Activated CD4-positive, alpha-beta T cell treated with anti-CD3 and anti-CD28 coated beads for 36 hours (primary cell): ENCODE measurements at places on chromosomes 4 and X.

- DNase-seq: no peak
These were observed 907 bp downstream of the LHFPL1 start for GRCh38 chrX:112678831-112679230.

GRCh38 chr4:144402176-144402575 lies 243.8 kb upstream of the HHIP start:
- DNase-seq: no peak

DNA sequence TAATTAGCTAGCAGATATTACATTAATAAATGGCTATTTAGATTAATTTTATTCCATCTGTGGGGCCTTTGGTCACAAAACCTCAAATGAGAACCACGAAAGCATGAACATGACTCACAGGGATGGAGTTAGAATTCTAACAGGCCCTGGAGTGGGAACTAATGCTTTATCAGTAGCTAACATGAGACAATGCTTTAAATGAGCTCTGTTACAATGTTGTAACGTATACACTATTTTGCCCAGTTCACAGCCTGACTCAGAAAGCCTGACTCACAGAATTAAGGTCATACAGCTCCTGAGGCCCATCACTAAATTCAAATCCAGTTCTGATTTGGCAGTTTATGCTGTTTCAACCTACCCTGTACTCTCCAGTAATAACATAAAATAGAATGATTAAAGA lies 23.2 kb downstream of the VEGFC start:
- no peak for DNase-seq

- DNase-seq: no peak
These were observed 299.5 kb downstream of the ARHGAP24 start for GRCh38 chr4:85774489-85774888.

GRCh38 chr4:3403348-3403906 lies 38.3 kb upstream of the HGFAC start:
- no peak for DNase-seq

DNA sequence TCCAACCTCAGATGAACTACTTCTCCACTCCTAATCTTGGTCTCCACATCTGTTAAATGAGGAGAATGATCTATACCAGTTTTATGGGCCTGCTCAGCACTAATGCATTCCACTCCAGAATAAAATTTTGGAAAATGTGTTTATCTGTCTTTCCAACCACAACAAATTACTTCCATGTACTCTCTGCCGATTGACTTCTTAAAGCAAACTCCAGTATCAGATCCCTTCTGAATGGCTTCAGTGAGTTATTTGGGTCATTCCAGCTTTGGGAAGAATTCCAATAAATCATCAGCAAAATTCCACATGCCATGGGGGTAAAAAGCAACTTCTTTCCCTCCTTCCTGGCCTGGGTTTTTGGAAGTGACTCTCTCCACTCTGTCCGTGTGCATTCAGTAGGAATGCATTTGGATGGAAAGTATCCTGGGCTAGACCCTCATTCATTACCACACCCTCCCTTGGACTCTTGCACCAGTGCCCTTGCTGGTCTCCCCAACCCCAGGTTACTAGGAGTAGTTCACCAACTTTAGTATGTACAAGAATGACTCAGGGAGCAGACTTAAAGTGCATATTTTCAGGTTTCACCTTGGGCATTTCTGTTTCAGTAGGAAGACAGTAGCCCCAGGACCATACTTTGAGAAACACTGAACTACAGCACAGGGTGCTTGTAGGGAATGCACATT lies 15.4 kb upstream of the ADH6 start:
- DNase-seq: no peak

- no peak for DNase-seq
These were observed 782 bp downstream of the PITX2 start for GRCh38 chr4:110621839-110622751.

DNA sequence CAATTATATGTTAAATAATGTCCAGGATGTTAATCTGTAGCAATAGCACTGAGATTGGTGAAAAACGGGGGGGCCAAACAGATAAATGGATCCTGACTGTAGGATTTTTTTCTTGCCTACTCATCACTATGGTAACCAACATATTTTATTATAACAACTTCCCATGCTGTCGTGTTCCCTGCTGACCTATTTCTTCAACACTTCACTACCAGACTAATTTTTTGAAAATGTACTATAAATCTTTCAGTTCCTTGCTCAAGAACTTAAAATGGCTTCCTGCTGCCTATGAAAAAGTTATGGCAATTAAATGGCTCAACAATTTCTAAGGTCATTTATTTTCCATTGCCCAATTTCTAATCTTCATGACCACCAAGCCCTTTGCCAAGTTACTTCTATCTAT lies 38.9 kb upstream of the CFAP47 start:
- no peak for DNase-seq

GRCh38 chr4:155338196-155338595 lies 38.6 kb downstream of the MAP9 start:
- DNase-seq: no peak

DNA sequence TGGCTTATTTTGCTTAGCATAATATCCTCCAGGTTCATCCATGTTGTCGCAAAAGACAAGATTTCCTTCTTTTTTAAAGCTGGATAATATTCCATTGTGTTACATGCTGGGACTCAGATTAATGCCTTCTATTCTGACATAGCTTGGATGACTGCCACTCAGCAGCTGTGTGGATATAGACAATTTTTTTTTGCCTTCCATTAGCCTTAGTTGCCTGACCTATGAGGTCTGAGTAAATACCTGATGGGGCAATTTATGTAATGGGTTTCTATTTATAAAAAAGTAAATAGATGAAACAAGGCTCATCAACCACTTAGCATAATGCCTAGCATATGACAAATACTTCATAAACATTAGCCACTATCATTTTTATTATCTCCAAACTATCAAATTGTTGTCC lies 515.4 kb downstream of the ZNF674 start:
- DNase-seq: no peak

GRCh38 chr4:148311526-148311925 lies 130.7 kb downstream of the NR3C2 start:
- no peak for DNase-seq

- DNase-seq: no peak
These were observed 72.9 kb downstream of the AASDH start for GRCh38 chr4:56314207-56314915.

GRCh38 chr4:86302251-86302650 lies 57.6 kb downstream of the MAPK10 start:
- no peak for DNase-seq

DNA sequence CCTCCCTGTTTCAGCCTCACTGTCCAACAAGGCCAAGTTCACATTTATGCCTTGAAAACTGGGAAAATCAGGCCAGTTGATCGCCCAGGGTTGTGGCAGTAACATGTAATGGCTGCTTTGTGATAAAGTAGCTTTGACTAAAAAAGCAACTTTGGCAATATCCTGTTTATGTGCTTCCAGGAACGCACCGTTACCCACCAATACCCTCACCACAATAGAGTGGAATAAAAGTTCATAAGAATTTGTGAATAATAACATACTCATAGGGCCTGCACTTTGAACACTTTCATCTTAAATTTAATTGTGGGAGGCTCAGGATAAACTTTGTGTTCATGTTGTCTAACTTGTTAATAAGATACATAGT lies 80.7 kb upstream of the MAML3 start:
- DNase-seq: peak; percentile 31

DNA sequence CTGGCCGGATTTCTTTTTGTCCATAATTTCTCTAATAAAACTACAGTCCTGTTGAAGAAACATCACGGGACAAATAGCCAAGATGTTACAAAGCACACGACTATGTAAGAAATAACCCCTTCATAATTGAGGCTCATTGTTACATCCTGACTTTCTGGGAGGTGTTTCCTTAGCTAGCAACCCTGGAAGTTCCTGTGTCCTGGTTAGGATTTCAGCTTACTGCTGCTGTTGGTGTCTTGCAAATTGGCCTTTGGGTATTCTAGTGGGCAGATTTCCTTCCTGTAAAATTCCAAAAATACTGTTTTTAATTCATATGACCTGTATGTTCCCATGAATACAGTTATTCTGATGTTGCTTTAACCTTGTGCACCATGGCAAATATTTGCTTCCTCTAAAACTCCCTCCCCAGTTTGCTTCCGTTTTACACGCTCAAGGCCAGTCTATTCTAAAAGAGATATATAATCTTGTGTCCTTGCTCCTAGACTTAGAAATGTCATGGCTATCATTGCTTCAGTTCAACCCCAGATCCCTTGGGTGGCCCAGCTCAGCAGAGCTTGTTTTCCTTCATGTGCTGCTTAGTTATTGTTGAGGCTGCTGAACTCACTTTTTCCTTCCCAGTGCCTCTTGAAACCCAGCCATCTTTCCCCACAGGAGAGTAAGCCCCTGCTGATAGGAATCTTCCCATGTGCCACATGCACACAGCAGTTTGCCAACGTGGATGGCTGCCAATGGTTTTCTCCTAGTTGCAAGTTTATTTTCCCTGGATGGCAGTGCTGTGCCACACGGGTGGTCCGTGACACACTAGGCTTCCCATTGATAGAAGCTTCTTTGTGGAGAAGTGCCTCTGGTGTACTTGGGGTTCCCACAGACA lies 75.8 kb downstream of the TSPAN7 start:
- no peak for DNase-seq

GRCh38 chr4:77183777-77184420 lies 26.9 kb downstream of the CCNG2 start:
- no peak for DNase-seq

- DNase-seq: no peak
These were observed 14.9 kb downstream of the ADH1A start for GRCh38 chr4:99275885-99276284.

- DNase-seq: no peak
These were observed 20.8 kb upstream of the SLC10A4 start for GRCh38 chr4:48462363-48462762.

GRCh38 chrX:23964191-23964590 lies 56.4 kb downstream of the CXorf58 start:
- DNase-seq: no peak

- no peak for DNase-seq
These were observed 24.0 kb downstream of the TECRL start for GRCh38 chr4:64385220-64385619.

GRCh38 chrX:129638917-129639316 lies 15.8 kb downstream of the APLN start:
- DNase-seq: no peak
